ENCODE measurements at places on chromosomes 2 and 18.

DNA sequence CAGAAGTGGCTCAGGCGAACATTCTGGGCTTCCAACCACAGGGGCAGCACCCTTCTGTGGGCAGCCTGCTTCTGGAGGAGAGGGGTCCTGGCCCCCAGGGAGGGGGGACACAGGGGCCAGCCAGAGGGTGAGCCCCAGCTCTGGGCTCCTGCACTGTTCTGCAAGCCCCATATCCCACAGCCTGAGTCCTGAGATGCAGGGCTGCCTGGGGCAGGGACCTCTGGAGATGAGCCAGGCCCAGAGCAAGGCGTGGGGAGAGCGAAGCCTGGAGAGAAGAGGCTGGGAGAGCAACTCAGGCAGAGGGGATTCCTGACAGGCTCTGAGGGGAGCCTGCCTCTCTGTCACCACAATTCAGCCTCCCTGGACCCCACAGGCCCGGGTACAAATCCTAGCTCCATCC lies 13.5 kb upstream of the PRSS56 start:
- no peak for DNase-seq

GRCh38 chr2:32246911-32247310 lies 17.8 kb downstream of the NLRC4 start:
- DNase-seq, result no peak

GRCh38 chr2:6769346-6769745 lies 96.4 kb downstream of the CMPK2 start:
- DNase-seq, result no peak

GRCh38 chr2:100878000-100878791 lies 58.3 kb downstream of the NPAS2 start:
- DNase-seq, result no peak

- no peak for DNase-seq
Observed at GRCh38 chr2:14673351-14673875, 40.9 kb downstream of the LRATD1 start.

GRCh38 chr2:84022810-84023431 lies 436.2 kb downstream of the SUCLG1 start:
- DNase-seq, result no peak

- no peak for DNase-seq
Observed at GRCh38 chr18:23438608-23439366, 14.3 kb upstream of the RIOK3 start.

GRCh38 chr18:9869715-9870430 lies 15.9 kb upstream of the TXNDC2 start:
- no peak for DNase-seq

GRCh38 chr2:168469281-168469988 lies 13.4 kb downstream of the CERS6 start:
- DNase-seq, result no peak

DNA sequence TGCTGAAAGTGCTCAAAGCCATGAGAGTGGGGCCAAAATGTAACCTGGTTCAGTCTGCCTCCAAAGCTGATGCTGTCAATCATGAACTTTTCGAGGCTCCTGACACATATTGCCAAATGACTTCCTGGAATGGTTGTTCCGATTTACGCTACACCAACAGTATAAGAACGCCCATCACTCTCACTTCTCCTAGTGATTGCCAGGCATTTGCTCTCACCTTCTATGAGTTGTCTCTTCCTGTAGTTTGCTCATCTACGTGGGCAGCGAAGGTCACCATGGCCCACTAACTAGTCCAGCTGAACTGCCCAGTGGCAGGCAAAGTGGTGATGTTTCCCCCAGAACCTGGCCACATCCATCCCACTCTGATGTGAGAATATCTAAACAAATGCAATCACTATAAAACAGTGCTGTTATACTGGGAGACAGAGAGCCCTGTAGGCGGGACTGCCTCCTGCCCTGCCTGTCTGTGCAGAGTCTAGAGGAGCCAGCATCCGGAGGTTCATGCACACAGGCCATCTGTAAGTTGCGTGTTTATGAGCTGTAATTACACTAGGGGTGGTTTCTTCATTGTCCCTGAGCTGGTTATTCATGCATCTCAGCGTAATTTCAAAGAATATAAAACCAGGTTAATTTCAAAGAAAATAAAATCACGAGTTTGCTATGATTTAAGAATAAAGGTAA lies 8.8 kb upstream of the CABLES1 start:
- DNase-seq, result no peak

GRCh38 chr2:96517079-96517478 lies 11.9 kb upstream of the NEURL3 start:
- DNase-seq, result no peak

DNA sequence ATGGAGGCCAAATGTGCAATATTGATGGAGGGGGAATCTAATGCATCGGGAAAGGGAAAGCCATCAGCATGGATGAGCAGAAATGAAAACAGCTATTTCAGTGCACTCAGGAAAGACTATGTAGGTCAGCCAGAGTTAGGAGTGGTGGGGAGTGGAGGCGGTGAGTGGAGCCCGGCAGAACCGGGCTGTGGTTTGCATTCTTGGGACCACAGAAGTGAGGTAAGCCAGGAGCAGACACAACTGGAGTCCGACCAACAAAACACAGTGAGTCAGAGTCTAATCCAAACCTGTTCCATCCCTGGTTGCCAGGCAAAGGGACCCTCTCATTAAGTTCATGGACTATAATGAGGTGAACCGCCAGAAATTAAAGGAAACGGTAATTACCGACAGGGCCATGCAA lies 61.1 kb upstream of the RAB12 start:
- peak; percentile 27 for DNase-seq

- no peak for DNase-seq
Observed at GRCh38 chr2:10097352-10098148, 17.3 kb upstream of the CYS1 start.

DNA sequence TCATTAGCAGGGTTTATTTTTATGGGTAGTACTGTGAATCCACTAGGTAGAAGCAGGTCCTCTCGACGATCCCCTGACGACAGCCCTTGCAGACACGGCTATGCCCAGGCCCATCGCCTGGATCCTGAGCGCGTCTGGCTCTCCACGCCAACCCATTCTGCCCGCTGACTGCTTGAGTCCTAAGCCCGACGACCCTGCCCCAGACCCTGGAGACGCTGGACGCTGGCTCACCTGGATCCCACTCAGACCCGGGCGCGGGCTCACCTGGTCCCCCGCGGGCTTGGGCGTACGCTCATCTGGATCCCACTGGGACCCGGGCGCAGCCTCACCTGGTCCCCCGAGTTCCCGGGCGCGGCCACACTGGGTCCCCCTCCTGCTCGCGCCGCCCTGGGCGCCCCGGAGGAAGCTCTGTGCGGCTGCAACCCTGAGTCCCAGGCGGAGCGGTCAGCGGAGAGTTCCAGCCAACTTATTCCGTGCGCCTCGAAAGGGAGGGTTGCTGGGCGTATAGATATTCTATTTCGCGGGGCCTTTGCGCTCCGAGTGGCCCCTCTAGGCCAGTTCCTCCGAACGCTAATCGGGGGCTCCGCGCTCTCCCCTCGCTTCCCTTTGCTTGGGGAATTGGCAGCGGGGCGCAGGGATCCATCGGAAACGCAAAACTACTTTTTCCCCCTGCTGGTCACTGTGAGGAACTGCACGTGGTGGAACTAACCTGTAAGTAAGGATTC lies 22.4 kb upstream of the RMP24 start:
- DNase-seq, result no peak

GRCh38 chr2:24850944-24851343 lies 57.7 kb downstream of the CENPO start:
- DNase-seq, result no peak

DNA sequence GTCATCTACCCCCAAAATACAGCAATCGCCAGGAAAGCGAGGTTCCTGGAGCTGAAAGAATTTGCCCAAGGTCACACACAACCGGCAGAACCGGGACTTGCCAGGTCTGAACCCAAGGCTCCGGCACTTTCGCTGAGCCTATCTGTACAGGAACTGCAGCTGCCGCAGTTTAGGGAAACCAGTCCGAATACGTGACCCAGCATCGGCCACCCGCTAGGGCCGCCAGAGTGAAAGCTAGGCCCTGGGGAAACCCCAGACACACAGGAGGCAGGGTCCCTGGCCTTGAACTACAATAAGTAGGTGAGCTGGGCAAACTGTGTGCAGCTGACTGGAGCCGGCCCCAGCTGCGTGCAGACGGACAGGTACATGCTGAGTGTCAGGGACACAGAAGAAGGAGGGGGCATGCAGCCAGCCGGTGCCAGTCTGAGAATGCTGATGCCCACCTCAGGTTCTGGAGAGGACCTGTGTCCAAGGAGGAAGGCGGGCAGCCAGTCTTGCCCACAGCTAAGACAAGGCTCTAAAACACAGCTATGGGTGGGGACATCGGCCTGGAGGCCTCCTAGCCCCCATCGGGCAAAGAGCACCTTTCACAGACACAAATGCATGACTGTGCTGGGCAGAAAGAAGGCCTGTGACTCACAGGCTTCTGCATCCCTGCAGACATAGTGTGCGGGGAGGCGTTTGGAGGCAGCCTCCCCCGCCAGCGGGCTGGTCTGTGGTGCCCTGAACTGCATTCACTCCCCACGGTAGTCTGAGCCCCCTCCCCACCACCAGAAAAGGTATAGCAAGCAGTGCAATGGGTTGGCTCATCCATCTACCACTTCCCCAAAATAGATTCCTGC lies 107.4 kb upstream of the ID2 start:
- DNase-seq, result no peak

- DNase-seq, result no peak
Observed at GRCh38 chr2:235570966-235571692, 77.3 kb downstream of the AGAP1 start.

- no peak for DNase-seq
Observed at GRCh38 chr18:46060359-46060841, 11.7 kb downstream of the PSTPIP2 start.

GRCh38 chr2:60830991-60831390 lies 50.4 kb upstream of the REL start:
- no peak for DNase-seq

- no peak for DNase-seq
Observed at GRCh38 chr2:121689356-121689755, 40.1 kb upstream of the CLASP1 start.

- no peak for DNase-seq
Observed at GRCh38 chr2:222964376-222965031, 87.5 kb upstream of the KCNE4 start.

Measured in T1000 (cell line).